Fibroblast of skin of abdomen (primary cell): ENCODE measurements at places on chromosomes 11 and 22.

DNA sequence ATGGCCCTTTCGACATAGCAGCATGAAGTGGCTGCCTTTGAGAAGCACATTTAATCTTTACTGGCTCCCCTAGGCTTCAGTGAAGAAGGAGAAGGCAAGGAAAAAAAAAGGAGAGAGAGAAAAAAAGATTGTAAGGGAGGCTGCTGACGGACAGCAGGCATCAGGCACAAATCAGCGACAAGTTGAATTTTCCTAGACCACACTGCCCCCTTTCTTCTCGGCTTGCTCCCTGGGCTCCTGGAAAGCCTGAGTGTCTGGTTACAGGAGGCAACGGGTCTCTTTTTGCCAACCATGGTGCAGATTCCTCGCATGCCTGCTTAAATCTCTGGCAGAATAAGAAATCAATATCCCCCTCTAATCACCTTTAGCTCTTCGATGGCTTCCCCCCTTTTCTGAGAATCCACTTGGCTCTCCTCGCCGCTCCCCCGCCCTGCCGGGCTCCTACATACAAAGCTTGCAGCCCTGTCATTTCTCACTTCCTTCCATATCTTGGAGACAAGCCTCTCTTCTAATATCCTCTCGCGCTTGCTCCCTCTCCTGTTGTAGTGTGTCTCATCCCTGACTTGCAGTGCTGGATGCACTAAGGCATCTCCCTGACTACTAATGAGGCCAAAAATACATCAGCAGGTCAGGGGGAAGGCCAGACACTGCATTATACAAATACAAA lies 14.3 kb downstream of the BLID start:
- DNase-seq = peak; percentile 91

- peak; percentile 55 for DNase-seq
These were observed 631 bp upstream of the C22orf39 start for GRCh38 chr22:19448076-19448607.

GRCh38 chr11:10918275-10918674 lies 60.4 kb upstream of the ZBED5 start:
- no peak for DNase-seq

- DNase-seq = peak; percentile 44
These were observed 24.7 kb downstream of the PC start for GRCh38 chr11:66933531-66933930.

GRCh38 chr11:42806191-42806590 lies 505.6 kb upstream of the API5 start:
- DNase-seq = no peak

DNA sequence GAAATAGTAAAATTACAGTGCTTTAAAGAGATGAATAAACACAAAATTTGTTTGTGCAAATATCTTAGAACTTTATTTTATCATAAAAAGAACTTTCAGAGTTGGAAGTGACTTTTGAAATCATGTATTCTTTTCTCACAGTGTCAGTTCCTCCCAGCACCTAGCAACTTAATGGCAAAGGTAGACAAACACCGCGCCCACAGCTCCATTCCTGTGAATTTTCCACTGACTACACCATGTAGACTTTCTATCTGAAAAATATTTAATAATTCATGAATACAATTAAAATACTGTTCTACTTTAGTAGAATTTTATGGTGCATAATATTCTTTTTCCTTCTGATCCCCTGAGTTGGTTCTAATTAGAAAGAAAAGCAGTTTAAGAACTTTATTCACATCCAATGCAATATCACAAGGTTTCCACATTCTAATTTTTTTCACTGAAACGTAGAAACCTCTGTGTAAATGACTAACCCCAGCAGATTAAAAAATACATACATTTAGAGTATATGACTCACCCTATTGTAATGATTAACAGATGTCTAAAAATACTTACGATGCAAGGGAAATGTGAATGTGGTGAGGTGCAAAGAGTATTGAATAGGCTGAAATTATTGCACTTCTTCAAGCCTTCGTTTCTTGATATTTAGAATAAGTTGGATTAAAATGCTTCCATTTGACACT lies 218.2 kb upstream of the CCDC179 start:
- peak; percentile 86 for DNase-seq
